ACHN (cell line): ENCODE measurements at places on chromosomes 7 and 10.
A peak's percentile ranks its signal among the peaks of the same experiment; 100 is the strongest.

- DNase-seq, result no peak
Observed at GRCh38 chr10:1366322-1366691, 310.1 kb downstream of the WDR37 start.

GRCh38 chr7:147279514-147279913, 1162.9 kb downstream of the CNTNAP2 start:
- DNase-seq, result no peak

DNA sequence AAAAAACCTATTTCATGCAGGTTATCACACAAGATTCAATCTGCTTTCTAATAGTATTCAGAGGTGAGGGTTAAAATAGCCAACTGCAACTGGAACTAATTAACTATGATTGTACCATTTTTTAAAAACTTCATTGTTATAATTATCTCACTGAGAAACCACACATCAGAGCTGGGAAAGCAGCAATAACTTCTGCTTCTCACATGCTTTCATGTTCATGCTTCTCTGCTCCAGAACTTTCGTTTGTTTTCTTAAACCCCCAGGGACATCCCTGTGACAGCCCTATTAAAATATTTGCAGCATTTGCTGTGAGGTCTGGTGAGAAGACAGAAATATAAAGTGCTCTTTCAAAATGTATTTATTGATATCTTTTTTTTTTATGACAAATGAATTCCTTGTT, 389.0 kb upstream of the SORCS1 start:
- DNase-seq, result no peak

DNA sequence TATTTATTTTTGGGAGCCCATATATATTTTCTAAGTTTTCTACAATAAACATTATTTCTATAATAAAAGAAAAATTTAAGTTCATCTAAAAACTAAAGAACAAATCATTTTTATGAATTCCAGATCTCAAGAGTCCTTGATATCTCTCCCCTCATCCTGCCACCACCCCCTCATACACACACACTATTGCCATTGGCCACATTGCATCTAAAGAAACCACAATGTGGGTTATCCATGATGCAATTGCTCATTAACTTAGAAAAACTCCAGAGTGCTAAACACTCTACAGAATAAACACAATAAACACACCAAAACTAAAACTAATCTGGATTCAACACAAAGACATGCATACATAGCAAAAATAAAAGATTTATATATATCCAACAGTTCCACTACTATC, 37.8 kb downstream of the FAM13C start:
- DNase-seq, result no peak

GRCh38 chr10:48835781-48836180, 103.9 kb downstream of the LRRC18 start:
- DNase-seq, result no peak

GRCh38 chr10:30637881-30638467, 8.4 kb upstream of the LYZL2 start:
- peak; percentile 75 for DNase-seq

- no peak for DNase-seq
Observed at GRCh38 chr10:13834581-13835286, 248.0 kb downstream of the PRPF18 start.

DNA sequence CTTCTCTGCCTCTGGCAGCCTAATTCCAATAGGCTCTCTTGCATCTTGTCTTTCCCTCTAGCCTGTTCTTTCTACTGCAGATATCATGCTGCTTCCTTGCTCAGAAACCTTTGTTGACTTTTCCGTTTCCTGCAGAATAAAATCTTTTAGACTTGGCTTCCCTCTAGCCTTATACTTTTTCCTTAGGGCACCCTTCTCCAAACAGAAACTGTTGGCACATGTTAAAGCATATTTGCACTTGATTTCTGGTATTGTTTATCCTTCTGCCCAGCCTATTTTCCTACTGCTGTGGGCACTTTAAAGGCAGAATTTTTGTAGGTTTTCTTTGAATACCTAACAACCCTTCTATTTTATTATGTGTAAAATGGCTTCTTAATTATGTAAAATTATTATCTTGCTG, 4.6 kb downstream of the GNAI1 start:
- no peak for DNase-seq

GRCh38 chr10:34801097-34801733, 13.9 kb downstream of the PARD3 start:
- DNase-seq, result no peak

- no peak for DNase-seq
Observed at GRCh38 chr7:101633511-101633910, 4.4 kb upstream of the MYL10 start.

GRCh38 chr10:115278294-115278693, 185.1 kb downstream of the ATRNL1 start:
- no peak for DNase-seq

- DNase-seq, result peak; percentile 67
Observed at GRCh38 chr10:69438536-69439349, 12.5 kb upstream of the TSPAN15 start.

- no peak for DNase-seq
Observed at GRCh38 chr10:43350686-43351085, 20.8 kb upstream of the FXYD4 start.

DNA sequence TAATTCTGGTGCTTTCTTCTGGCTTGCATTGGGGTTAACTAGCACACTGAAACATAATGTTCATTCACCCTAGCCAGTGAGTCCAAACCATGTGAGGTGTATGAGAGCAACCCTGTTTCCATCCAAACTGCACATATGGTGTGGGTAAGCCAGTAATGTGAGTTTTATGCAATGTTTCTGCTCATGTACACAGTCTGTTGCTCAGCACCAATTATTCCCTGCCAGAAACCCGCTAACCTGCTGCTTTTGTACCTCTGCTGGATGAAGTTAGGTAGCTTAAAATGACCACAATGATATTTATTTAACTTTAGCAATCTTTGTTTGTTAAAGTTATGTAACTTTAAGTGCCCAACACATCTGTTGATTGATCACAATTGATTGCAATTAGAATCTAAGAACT, 93.7 kb upstream of the RPA3 start:
- DNase-seq, result no peak

- no peak for DNase-seq
Observed at GRCh38 chr10:62992145-62992721, 140.9 kb upstream of the NRBF2 start.

- peak; percentile 88 for DNase-seq
Observed at GRCh38 chr7:117827862-117828261, 45.4 kb downstream of the CTTNBP2 start.

GRCh38 chr7:156131881-156132280, 319.6 kb upstream of the SHH start:
- no peak for DNase-seq

DNA sequence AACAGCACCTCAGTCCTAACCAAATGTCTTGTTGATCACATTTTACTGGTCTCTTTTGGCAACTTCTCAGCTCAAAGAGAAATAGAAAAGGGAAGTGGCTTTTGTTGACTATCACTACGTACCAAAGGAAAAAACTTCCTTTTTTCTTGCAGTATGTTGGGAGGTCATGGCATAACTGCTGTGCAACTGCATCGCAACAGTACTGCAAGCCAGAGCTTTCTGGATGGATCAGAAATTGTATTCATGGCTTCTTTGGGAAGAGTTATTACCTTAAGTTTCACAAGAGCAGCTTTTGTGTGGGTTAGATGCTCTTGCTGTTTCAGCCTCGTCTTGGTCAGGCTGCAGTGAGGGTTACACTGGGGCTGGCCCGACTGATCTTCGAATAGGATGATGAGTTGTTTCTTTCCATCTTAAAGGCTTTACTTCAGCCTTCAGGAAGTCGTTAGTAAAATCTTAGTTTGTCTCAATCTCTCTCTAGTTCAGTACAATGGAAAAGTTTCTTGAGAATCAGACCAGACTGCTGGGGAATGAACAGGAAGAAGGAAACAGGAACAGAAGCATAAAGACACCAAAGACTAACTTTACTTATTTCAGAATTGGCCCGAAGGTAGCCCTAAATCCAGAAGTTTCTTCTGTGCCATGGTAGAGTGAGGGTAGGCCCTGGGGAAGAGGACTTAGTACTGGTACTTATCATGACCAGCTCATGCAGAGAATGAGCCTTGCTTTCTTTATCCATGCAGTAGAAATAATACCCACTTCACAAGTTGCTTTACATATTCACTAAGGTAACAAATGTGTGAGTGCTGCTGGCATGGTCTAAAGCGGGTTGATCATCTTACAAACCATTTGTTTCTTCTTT, 153.6 kb downstream of the CELF2 start:
- DNase-seq, result no peak

- DNase-seq, result no peak
Observed at GRCh38 chr10:71873582-71874211, 22.6 kb upstream of the PSAP start.

DNA sequence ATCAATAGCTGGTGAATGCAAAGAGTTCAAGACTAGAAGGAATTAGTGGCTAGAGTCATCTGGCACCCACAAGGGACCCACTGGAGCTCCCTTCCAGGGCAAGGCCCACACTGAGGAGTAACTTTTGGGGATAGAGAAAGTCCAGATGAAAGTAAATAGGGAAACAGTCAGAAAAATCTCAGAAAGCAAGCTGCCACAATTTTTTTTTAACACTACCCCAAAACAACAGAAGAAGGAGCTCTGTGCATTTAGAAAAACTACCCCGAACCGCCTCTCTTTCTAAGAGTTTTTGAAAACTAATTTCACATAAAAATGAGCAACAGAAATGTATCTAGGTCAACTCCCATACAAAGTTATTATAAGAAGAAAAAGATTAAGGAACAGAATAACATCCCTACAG, 42.2 kb downstream of the AOAH start:
- no peak for DNase-seq

- DNase-seq, result no peak
Observed at GRCh38 chr7:157851501-157852067, 514.8 kb downstream of the DNAJB6 start.

GRCh38 chr10:129272866-129273650, 194.0 kb upstream of the MGMT start:
- no peak for DNase-seq

DNA sequence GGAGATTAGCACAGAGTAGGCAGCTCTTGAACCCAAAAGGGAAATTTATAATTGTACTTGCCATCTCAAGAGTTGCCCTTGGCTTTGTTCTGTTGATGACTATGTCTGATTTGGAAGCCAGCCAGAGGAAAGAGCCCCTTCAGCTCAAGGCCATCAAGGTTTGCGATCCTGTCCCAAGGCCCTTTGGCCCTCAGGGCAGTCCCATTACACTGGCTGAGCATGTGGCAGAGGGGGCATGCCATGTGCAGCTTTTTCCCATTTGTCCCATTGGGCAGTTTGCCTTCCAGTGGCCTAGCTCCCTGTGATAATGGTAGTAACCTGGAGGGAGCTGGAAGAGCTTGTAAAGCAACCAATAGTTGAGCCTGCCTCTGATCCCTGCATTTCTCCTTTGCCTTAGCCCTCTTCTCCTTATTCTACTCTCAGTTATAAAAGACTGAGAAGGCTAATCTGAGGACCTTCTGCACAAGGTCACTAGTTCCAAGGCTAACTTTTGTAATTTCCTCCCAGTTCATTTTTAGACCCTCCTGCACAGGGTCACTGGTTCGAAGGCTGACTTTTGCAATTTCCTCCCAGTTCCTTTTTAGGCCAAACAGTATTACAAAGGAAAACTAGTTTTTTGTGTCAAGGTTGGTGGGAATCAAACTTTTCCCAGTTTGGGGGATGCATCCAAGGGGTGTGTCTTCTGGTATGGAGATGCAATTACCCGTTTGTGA, 31.0 kb upstream of the ARHGAP12 start:
- no peak for DNase-seq

DNA sequence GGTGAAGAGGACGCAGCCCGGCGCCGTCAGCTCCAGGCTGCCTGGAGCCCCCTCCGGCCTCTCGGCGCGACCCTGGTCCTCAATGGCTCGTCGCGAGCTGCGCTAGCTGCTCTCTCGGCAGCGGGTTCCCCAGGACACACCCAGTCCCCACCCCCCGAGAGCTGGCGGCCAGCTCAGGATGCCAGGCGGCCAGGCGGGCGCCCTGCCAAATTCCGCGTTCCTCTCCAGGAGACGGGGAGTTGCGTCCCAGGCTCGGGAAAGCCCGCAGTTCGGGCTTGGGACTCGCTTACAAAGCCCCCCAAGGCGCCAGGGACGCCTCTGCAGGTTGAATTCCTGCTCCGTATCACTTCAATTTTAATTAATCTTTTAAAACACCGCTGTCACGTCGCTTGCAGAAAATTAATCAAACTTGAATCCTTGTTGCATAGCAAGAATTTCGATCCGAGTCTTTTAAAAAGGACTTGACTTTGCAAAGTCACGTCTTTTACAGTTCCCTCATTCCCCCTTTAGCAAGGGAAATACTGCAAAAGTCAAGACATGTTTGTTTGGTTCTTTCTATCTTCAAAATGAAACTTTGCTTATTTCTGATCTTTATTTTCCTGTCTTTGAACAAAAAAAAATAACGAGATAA, 28.2 kb downstream of the SKIDA1 start:
- peak; percentile 93 for DNase-seq

DNA sequence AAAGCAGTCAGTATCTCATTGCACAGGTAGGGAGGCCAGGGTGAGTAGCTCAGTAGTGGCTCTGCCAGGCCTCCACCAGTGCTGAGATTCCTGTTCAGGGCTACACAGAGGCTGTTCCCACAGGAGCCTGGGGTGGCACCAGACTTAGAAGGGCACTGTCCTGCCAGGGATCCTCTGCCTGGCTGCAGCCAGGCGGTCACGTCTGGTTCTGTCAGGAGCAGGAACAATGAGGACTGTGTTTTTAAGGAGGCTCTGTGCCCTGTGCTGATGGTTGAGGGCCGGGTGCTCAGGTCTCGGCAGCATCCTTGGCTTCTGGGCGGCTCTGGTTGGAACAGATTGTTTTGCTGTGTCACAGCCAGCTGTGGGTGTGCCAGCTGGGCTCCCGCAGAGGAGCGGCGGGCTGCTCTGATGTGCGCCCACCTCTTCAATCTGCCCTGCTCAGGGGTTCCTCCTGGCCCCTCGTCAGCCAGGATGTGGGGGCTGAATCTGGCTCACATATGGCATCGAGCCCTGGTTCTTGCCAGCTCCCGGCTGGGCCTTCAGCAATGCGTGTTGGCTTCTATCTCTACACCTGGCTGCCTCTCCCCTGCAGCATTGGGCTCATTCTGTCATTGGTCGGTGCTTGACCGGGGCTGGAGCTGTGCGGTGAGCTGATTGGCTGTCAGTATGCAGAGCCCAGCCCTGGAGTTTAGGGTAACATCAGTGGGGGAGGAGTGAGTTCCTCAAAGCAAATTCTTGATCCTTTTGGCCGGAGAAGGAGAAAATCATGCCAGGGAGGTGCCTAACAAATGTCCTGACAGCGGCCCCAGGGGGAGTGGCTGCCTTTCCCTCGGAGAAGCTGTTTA, 41.2 kb downstream of the TACR2 start:
- DNase-seq, result no peak

GRCh38 chr7:47444376-47445098, 137.4 kb downstream of the TNS3 start:
- DNase-seq, result peak; percentile 43
